RPMI8226 (cell line): ENCODE measurements at places on chromosomes 7 and 10.

DNA sequence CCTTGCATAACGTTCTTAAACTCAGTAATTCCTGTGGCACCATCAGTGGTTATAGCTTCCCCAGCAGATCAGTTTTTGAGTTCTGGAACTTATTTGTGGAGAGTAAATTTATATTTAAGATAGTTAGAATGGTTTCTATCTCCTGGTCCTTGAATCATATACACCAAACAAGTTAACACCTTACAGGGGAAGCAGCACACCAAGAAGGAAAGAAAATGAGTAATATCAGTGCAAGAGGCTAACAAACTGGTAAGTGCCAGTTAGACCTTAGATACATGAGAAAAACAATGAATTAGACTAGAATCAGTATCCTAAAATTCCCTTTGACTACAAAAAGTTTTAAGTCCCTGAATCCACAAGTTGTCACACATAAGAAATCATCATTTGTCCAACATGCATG lies 54.2 kb downstream of the ABI1 start:
- DNase-seq: no peak

DNA sequence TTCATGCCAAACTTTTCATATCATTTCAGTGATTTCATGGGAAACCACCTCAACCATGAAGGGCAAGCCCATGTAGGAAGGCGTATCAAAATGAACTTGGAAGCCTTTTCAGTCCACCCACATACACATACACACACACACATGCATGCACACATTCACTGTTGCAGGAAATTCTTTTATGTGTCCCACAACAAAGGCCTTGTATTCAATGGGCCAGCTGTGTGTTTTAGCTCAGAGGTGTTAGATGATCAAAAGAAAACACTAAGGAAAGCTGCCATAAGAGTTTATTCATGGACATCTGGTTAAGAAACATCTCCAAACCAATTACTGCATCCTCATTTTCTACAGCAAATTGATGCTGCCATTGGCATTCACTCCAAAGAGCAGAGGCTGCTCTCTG lies 74.4 kb upstream of the STK17A start:
- no peak for DNase-seq

DNA sequence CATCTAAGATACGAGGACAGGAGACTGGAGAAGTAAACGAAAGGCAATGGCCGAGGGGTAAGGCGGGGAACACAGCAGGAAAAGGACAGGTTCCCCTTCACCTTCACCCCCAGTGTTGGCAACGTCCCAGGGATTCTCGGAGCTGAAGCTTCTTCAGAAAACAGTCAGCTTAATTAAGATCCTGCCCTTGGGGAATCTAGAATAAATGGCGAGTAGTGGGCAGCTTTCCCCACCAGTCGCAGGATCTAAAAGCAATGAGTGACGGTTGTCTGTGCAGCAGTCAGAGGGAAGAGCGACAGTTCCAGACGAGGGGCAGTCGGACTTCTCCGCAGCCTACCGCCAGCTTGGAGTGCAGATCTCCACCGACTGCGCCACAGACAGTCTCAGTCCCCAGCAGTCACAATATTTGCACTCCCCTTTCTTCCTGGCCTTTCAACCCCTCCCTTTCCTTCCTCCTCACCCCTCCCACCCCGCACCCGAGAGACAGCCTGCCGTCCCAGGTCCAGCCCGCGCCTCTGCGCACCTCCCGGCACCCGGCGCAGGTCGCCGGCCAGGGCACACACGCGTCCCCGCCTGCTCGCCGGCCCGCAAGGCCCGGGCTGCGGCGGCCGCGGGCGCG lies 10.9 kb upstream of the SP8 start:
- peak; percentile 72 for DNase-seq

GRCh38 chr10:125592897-125593296 lies 90.1 kb downstream of the TEX36 start:
- no peak for DNase-seq

DNA sequence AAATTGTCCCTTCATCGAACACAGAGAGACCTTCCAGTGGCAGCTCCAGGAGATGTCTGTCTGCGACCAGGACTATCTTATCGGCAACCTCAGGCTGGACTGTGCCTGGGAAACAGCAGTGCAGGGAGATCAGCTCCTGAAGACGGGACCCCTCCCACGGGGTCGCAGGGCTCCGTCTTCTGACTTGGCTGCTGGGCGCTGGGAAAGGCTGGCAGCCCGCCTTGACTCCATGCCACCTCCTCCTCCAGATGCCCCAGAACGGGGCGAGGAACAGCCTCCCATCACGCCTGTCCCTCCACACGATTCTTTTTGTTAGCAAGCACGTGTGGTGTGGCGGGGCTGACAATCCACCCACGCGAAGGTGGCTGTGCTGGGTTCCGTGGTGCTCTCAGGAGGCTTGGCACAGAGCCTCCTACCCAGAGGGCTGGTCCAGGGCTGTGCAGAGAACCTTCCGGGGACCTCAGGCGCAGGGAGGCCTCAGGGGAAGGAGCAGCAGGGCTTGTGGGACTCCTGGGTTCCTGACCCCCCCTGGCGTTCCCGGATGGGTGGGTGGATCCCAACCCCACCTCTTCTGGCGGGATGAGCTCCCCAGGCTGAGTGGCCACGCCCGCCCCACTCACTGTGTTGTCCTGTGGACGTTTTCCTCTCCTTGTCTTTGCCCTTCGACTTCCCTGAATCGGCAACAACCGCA lies 47.6 kb upstream of the NKX6-2 start:
- DNase-seq: no peak

- DNase-seq: no peak
These were observed 210.3 kb downstream of the DNAJB6 start for GRCh38 chr7:157547102-157547501.

DNA sequence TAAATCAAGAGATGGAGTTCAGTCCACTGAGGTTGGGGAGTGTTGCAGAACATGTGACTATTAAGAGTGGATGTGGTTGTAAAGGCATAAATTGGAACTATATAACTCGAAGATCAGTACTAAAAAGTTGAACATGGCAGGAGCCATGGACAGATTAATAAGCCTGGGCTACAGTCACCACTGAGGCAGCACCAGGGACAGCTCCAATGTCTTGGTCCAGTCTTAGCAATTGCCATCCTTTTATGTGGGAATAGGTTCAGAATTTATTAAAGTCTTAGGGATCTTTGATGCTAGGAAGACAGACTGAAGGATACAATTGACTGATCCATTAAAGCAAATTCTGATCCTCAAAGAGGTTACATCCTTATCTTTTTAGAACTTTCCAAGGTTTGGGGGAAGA lies 156.6 kb downstream of the ADRA2A start:
- DNase-seq: no peak

DNA sequence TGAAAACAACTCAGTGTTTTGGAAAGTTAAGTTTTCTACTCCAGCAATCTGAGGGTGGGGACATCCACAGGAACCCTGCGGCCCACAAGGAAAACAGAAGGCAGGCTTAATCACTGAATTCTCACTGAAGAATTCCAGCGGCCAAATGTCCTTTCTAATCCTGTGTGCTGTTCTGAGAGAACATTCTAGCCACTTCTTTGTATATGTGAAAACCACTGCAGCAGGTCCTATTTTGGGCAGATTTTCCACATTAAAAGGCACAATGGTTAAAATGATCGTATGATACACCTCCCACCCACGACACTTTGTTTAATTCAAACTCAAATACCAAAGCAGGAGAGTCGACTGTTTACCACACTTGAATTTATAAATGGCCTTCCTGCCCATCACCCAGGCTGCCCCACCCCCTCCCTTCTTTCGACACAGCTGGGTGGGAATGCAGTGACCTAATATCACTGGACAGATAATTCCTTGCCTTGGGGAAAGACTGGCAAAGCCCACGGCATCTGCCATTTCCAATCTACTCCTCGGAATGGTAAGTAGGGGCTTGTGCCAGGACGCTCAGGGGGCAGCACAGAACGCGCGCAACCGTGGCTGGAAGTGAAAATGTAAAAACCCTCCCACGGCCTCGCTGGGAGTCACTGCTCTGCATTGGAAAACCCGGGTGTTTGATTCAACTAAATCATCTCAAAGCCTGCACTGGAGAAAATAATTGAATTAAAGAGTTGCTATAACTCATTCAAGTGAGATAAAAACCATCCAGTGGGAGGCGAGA lies 67.0 kb downstream of the CTBP2 start:
- no peak for DNase-seq

- no peak for DNase-seq
These were observed 2.9 kb downstream of the ANKRD1 start for GRCh38 chr10:90917968-90918318.

DNA sequence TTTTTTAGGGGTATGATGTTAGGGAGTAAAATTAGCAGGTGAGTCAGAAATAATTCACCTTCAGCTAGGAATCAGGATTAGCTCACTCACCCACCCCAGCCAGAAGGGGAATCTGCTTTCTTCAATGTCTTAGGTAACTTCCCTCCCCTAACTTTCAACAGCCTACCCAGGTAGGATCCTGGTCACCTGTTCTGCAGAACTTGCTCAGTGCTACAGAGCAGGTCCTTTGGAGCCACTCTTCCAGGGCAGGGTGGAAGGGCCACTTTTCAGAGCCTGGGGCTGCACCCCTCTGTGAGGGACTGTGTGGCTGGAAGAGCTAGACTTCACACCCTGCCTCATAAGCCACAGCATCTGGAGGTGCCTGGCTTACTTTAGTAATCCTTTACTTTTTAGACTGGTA lies 58.1 kb downstream of the SHH start:
- peak; percentile 9 for DNase-seq

- DNase-seq: no peak
These were observed 4.2 kb downstream of the ELN start for GRCh38 chr7:74032191-74032490.

- no peak for DNase-seq
These were observed 148.0 kb downstream of the BICC1 start for GRCh38 chr10:58660575-58661255.

GRCh38 chr7:94810496-94810895 lies 96.9 kb upstream of the PPP1R9A start:
- DNase-seq: no peak

DNA sequence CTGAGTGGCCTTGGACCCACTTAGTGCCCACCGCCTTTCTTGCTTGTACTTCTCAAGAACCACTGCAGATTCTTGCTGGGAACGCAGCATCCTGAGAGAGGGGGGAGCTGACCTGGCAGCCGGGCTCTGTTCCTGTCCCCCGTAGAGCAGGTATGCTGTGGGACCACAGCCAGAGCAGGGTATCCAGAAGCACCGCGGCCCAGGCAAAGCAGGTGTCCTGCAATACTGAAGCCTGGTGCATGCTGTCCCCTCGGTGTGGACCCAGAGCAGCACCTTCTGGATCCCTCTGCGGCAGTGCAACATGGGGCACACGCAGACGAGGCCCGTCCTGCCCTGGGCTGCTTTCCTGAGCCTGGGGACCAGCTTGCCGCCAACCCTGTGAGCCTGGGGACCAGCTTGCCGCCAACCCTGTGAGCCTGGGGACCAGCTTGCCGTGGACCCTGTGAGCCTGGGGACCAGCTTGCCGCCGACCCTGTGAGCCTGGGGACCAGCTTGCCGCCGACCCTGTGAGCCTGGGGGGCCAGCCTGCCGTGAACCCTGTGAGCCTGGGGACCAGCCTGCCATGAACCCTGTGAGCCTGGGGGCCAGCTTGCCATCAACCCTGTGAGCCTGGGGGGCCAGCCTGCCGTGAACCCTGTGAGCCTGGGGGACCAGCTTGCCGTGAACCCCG lies 60.9 kb upstream of the ADGRA1 start:
- no peak for DNase-seq

GRCh38 chr7:82419200-82419599 lies 24.4 kb downstream of the CACNA2D1 start:
- no peak for DNase-seq

DNA sequence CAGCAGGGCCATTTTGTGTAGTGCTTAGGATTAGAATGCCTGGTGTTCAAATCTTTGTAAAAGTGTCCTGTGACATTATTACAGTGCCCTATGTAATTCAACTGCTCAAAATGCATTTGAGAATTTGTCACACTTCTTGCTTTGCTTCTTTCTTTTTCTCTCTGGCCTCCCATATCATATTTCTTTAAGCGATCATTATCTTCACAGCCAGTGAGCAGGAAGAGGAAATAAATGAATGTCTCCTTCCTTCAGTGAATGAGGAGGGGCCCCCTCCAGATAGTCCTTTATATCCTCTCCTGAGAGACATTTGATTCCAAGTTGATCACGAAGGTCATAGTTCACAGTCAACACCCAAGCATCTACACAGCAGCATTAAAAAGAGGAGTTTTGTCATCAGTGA lies 425.1 kb upstream of the NPVF start:
- no peak for DNase-seq

DNA sequence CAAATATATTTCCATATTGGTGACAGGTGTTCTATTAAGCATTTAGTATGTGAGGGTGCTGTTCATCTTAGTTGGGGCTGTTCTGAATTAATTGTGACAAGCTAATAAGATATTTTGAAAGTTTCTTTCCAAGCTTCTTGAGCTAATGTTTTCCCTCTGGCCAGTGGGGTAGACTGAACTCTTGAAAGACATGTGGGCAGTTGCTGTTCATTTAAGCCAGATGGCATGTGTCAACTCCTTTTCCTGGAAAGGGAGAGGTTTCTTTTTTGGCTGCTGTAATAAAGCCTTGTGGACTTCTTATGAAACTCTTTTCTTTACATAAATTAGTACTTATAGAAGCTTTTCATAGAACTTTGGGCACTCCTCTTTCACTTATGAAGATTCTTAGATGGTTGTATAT lies 21.7 kb downstream of the RAB18 start:
- DNase-seq: no peak

- no peak for DNase-seq
These were observed 142.6 kb downstream of the SLC25A13 start for GRCh38 chr7:96179341-96179740.

DNA sequence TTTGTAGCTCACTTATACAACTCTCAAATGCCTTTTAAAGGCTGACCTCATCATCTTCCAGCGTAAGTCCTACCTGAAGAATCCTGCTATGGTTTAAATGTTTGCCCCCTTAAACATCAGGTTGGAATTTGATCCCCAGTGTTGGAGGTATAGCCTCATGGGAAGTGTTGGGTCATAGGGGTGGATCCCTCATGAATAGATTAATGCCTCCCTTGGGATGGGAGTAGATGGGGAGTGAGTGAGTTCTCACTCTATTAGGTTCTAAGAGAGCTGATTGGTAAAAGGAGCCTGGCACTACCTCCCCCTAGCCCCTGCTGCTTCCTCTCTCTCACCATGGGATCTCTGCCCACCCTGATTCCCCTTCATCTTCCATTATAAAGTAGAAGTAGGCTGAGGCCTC lies 285.6 kb downstream of the FZD1 start:
- no peak for DNase-seq

- DNase-seq: no peak
These were observed 6.4 kb downstream of the IGFBP1 start for GRCh38 chr7:45894665-45895062.

DNA sequence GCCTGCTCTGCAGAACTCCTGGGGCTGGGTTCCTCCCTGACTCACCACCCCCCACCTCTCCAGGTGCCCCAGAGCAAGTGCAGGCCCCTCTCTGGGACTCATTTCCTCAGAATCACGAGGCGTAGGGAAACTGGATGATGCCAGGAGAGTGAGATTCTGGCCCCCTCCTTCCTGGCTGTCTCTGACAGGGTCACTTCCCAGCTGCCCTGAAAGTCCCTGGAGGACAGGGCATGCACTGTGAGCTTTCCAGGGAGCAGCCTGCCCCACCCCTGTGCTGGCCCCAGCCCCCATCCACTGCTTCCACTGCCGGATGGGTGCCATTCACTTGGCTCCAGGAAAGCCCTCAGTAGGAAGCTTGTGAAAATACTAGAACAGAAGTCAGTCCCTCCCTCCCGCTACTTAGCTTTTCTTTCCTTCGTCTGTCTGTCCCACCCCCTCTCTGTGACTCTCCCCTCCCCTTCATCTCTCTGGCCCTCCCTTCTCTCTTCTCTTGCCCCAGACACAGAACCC lies 10.4 kb downstream of the TACR2 start:
- no peak for DNase-seq

- DNase-seq: no peak
These were observed 146.9 kb downstream of the EVX1 start for GRCh38 chr7:27389496-27389895.
